ENCODE measurements at places on chromosomes 5 and 9.

- no peak for DNase-seq
Measured at GRCh38 chr9:133855802-133856521, 117.8 kb upstream of the SARDH start.

- DNase-seq = no peak
Measured at GRCh38 chr5:102718819-102719218, 36.3 kb upstream of the PAM start.

GRCh38 chr9:23669776-23670175 lies 156.3 kb downstream of the ELAVL2 start:
- DNase-seq = no peak

DNA sequence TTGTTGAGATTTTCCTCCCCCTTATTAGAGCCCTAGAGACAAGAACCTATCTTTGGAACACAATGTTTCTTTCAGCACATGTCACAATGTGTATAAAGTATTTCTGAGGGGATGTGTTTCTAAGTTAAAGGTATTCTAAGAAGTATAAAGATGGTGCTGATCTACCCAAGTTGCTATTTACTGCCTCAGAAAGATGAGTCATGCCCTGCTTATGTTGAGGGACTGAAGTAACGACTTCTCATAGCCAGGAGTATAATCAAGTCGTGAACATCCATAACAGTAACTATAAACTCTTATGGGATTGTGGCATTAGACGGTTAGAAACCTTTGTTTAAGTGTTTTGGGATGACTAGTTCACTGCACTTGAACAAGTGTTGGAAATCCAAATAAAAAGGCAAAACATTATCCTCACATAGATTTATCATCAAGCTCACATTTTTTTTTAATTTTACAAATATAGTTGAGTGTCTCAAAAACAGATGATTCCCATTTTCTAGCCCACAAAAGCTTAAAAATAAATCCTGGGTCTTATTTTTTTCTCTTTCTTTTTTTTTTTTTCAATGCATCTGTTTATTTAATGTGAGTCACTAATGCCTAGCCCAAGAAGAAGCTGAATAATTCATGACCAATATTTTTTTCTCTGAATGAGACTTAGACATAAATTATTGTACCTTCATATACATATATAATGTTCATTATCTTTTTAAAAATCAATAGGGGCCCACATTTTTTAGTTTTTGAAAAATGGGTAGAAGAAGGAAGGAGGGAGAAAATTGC lies 12.2 kb upstream of the TMEM252 start:
- DNase-seq = no peak

DNA sequence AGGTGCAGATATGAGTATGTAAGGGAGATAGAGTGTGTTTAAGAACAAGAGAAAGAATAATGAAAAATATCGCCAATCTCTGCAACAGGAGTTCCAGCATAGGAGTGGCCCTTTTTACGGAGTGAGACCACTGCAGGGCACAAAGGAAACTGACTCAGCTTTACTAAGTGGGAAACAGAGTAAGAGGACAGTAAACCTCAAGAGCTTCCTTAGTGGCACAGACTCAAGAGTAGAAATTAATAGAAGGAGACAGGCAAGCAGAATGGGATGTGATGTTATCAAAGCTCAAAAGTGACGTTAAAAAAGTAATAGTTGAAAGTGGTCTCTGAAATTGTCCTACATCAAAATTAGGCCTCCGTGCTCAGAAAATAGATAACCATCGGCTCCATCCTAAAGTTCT lies 2.1 kb upstream of the SH3RF2 start:
- no peak for DNase-seq

Measured in ovary (tissue), 10 donors.